ENCODE measurements at places on chromosomes 11 and 22. TPM values are rescaled to one million over a fixed set of nuclear protein-coding genes. Genes with fewer than 3 reads are reported as not detected.

- no peak for ATAC-seq
Observed at GRCh38 chr11:75810637-75811390, 4.2 kb upstream of the UVRAG start.

The LRRC56 gene
- total RNA-seq, result 0.13 TPM

The OR8G5 gene
- not detected for total RNA-seq

- ATAC-seq, result peak; percentile 71
Observed at GRCh38 chr11:44804449-44805437, 78.0 kb downstream of the TSPAN18 start.

DNA sequence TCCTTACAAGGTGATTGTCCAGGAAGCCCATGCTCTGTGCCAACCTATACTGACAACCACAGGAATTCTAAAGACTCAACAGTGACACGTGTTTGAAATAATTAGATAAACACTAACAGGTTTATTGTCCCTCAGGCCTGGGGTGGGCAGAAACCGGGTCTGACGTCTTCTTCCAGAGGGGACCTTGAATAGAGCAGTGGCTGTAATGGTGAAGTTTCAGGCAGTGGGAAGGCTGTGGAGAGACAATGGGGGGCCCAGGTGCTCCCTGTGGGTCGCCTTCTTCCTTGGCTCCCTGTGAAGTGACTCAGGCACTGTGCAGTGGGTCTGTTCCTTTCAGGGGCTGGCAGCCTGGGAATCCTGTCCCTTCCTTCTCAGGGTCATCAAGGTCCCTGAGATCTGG, 54.6 kb downstream of the OTOG start:
- no peak for ATAC-seq

- no peak for ATAC-seq
Observed at GRCh38 chr11:130737041-130737830, 179.0 kb downstream of the SNX19 start.
